ENCODE measurements at places on chromosomes 3 and 15. TPM values are rescaled to one million over a fixed set of nuclear protein-coding genes. Genes with fewer than 3 reads are reported as not detected.

PTX3 gene
- 0.50 TPM for total RNA-seq

PXYLP1 gene
- 6.1 TPM for total RNA-seq

DNA sequence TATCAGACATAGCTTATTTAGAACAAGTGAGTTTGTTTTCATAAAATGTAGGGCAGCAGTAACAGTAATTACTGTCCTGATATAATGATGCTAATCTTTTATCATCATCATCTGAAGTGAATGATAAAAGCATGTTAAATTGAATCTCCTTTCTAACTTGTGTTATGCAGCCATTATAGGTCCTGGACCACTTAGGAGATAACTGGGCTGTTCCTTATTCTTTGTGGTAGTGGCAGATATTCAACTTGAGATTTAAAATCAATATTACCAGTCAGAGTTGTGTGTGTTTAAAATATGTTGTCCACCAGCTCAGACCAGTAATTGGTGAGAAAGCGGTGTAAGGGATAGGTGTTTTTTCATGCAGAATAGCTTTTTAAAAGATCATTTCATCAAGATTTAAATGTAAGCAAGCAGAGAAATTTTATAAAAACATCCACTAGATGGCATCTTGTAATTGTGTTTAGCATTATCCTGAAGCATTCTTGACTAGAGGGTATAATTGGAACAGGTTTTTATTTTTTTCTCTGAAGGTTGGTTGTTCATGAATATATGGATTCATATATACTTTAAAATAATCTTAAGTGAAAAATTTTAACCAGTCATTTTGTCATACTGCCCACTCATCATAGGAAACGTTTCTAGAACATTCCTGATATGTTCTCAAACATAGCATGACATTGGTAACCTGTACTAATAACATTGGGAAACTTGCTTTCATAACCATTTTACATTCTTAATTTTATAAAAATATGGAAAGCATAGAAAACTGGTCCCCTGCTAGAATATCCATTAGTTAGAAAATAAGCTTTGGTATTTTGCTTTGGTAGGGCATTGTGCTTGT lies 153.9 kb downstream of the BBX start:
- DNase-seq, result no peak
- no peak overlapping the region for H3K27ac ChIP-seq
- no peak overlapping the region for H3K4me3 ChIP-seq
- H3K27me3 ChIP-seq, result no peaks in the 10 kb centered on the region

DNA sequence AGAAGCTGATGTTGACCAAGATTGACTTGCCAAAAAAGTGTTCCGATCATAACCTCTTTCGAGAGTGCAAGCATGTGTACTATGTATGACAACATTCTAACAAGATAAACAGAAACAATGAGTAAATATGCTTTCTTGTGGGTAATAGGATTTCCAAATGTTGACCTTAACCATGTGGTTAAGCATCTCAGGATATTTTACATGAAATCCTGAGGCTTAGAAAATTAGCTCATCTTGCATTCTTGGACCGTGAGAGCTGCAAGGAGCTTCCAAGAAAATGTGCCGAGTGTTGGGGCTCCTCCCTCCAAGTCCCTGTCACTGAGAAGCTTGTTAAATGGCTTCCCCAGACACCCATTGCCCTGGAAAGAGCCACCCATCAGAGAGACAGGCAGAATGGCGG lies 50.1 kb downstream of the C3orf20 start:
- peaks cover 37% of the 10 kb centered on the region for H3K27me3 ChIP-seq
- H3K4me3 ChIP-seq, result no peak overlapping the region
- DNase-seq, result no peak
- no peak overlapping the region for H3K27ac ChIP-seq

- no peak overlapping the region for H3K27ac ChIP-seq
- no peaks in the 10 kb centered on the region for H3K4me1 ChIP-seq
- no peak for DNase-seq
- H3K36me3 ChIP-seq, result peaks cover 2% of the 10 kb centered on the region
- H3K4me3 ChIP-seq, result no peak overlapping the region
Observed at GRCh38 chr3:144200004-144200403, 228.4 kb downstream of the DIPK2A start.

DNA sequence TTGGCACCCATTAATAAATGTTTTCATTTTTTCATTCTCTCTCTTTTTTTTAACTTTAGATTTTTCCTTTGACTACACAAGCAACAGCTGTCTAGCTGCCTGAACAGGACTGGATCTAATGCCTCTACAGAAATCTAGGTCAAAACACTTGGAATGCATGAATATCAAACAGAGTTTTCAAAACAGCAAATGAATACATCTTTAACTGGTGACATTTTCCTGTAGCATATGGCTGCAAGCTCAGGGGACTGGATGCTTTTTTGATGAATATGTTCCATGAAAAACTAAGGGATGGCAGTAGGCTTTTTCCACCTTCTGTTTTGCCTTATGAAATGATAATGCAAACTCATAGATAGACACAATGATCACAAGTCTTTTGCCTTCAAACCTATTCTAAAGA lies 661.7 kb downstream of the MCTP2 start:
- no peak for DNase-seq
- H3K27ac ChIP-seq, result no peak overlapping the region
- no peak overlapping the region for H3K4me3 ChIP-seq
- H3K27me3 ChIP-seq, result no peaks in the 10 kb centered on the region
- no peaks in the 10 kb centered on the region for H3K36me3 ChIP-seq

- H3K27me3 ChIP-seq, result peaks cover 68% of the 10 kb centered on the region
- peaks cover 3% of the 10 kb centered on the region for H3K36me3 ChIP-seq
- no peak overlapping the region for H3K27ac ChIP-seq
- peaks cover 10% of the 10 kb centered on the region for H3K4me1 ChIP-seq
- no peak for DNase-seq
- H3K4me3 ChIP-seq, result peak overlapping the region; percentile 9
Observed at GRCh38 chr15:79091204-79091867, 756 bp upstream of the RASGRF1 start.

GRCh38 chr15:63892794-63893441 lies 59.2 kb upstream of the HERC1 start:
- no peaks in the 10 kb centered on the region for H3K36me3 ChIP-seq
- H3K4me3 ChIP-seq, result peak overlapping the region; percentile 21
- peaks cover 36% of the 10 kb centered on the region for H3K4me1 ChIP-seq
- DNase-seq, result peak; percentile 24
- no peaks in the 10 kb centered on the region for H3K27me3 ChIP-seq

DNA sequence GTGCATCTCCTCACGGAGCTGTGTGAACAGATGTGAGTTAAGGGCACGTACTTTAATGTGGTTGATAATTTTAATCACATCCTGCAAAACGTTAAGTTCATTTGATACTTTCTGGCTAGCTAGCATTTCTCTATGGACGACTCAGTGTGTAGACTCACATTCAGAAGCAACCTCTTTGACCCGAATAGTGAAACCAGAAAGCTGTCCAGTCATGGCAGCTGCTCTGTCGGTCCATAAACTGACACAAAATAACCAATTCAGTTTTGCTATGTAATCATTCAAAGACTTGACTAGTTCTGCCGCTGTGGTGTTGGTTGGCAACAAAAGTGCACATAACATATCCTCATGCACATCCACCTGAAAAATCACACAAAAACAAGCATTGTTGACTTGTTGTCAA lies 3.7 kb upstream of the GFM1 start:
- no peak for DNase-seq
- no peaks in the 10 kb centered on the region for H3K27me3 ChIP-seq
- H3K4me3 ChIP-seq, result no peak overlapping the region
